Ecto neural progenitor cell (in vitro differentiated cells): ENCODE measurements at places on chromosomes 5 and 9.

DNA sequence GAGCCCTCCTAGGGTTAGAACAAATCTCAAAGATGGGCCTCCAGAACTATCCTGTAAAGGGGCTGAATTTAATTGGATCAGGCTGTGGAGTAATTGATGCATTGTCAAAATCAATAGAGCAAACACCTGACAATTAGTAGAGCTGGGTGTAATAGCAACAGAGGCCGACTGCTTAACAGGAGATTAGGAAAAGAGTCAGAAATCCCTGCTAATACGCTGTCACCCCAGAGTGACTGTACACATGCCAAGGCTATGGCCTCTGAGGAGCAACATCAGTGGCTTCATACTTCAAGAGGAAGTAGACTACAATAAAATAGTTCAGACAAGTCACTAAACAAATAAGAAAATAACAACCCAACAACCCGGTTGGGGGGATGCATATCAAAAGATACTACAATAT is 18.7 kb upstream of the GRPEL2 start:
- no peak for DNase-seq

GRCh38 chr9:127114606-127115005 is 7.8 kb downstream of the ANGPTL2 start:
- no peak for DNase-seq

GRCh38 chr9:81717747-81718077 is 28.4 kb upstream of the TLE1 start:
- DNase-seq = no peak

- no peak for DNase-seq
Measured at GRCh38 chr9:532707-533106, 308.8 kb upstream of the DMRT1 start.

DNA sequence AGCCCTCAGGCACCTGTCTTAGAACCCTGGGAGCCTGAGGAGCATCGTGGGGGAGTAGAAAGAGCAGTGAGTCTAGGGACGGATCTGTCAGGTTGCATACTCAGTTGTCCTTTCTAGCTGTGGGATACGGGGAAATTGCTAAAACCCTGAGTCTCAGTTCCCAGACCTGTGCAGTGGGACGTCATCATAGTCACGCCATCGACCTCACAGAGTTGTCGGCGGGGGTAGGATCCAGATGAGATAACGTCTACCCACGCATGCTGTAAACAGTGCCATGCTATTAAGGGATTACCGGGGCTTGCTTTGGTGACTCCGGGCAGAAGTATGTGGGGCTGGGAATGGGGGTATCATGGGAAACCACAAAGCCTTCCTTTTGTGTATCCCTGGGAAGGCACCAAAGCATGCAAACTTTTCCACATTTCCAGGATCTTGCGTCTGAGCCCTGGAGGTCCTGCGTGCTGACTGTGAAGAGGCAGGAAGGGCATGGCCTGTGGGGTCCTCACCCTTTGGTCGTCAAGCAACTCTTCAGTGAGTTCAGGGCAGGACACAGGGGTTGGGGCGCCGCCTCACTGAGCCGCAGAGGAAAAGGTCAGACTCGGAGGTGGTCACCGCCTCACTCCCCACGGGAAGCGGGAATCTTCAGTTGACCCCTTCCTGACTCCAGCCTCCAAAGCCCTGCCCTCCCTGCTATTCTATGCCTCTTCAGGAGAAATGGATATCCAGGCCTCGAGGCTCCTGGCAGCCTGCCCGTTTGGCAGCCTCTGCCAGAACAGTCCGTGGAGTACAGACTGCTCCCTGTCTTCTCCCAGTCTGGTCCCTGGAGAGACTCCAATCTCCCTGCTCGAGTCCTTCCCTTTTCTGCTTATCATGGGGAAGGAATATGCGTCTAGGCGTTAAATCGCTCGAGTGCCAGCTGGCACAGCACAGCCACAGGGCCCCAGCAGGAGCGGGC is 186.8 kb upstream of the KLF9 start:
- no peak for DNase-seq

DNA sequence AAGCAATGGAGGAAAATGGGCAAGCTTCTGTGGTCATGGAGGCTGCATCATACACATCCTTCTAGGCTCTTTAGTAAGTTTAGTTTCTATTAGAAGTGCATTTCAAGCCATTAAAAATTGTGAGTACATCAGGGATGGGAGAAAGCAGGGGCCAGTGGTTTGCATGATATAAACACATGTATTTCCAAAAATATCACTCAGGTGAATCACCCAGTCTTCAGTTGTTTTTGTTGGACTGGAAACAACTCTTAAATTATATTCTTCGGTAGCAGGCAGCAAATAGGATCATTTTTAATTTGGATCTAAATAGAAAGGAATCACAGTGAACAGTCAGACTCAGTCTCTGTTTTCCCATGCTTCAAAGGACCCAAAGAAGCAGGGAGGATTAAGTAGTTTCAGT is 657.9 kb downstream of the TLR4 start:
- no peak for DNase-seq

- DNase-seq = no peak
Measured at GRCh38 chr5:58674711-58675110, 91.8 kb downstream of the RAB3C start.

DNA sequence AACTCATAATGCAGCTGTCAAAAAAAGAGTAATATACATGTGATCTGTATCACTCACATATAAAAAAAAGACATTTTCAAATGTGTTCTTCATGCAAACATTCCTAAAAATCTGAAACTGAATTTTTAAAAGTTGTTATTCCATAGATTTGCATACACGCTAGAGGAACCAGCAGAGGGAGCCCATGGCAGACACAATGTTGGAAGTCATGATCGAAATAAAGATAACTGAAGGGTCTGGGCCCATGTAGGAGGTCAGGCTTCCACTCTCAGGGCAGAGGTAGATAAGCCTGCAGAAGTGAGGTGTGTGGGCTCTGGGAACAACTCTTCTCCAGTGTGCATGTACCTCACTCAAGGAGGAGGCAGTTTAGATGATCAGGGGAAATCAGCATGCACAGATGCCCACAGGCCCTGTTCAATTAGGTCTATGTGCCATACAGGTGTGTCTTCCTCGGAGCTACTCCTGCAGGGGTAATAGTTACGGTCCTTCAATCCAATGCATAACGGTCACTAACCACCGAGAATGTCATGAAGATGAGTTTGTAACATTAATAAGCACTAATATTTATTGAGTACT is 208.6 kb downstream of the EPB41L4A start:
- DNase-seq = peak; percentile 52

DNA sequence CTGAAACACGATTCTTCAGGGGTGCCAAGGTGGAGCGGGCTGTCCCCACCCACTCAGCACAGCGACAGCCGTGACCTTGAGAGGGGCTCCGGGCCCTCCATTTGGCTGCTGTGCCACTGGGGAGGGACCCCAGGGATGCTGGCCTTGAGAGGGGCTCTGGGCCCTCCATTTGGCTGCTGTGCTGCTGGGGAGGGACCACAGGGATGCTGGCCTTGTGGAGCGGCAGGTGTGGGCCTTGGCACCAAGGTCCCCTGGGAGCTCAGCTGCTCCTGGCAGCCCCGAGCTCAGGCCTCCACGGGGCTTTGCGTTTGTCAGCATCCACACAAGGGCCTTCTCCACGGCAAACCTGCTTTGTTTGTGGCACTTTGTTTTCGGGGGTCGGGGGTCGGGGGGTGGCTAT is 137.6 kb upstream of the LPCAT1 start:
- peak; percentile 34 for DNase-seq

DNA sequence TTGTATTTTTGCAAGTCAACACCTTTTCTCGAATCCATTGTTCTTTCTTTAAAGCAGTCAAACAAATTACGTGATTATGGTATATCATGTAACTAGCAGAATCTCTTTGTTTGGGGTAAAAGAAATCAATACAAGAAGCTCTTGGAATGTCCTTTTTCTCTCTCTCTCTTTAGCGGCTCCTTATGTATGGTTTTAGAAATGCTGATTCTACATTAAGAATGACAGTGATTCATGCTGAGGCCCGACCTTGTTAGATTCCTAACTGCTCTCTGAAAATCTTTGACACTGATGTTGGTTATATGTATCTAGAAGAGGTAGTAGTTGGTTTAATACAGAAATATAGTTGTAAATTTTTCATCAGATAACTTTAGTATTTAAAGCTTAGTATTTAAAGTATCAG is 76.4 kb downstream of the SNX24 start:
- no peak for DNase-seq

GRCh38 chr5:96874631-96875030 is 1.7 kb upstream of the ERAP2 start:
- DNase-seq = no peak

DNA sequence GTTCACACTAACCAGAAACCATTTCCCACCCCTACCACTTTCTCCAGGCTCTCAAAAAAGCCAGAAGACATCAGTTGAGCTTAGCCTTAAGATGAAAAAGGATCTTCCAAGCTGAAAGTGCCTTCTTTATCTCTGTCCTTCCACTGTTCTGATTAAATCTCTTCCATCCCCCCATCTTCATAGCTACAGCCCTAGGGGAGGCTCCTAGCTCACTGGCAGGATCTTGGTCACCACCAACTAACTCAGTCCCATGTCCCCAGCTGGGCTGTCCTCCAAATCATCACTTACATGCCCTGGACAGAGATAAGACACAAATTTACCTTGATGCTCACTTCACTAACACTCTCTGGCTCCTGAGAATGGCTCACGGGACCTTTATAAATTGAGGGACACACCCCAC is 14.3 kb downstream of the LCP2 start:
- no peak for DNase-seq

- DNase-seq = no peak
Measured at GRCh38 chr5:180982008-180982741, 6.5 kb upstream of the BTNL3 start.

DNA sequence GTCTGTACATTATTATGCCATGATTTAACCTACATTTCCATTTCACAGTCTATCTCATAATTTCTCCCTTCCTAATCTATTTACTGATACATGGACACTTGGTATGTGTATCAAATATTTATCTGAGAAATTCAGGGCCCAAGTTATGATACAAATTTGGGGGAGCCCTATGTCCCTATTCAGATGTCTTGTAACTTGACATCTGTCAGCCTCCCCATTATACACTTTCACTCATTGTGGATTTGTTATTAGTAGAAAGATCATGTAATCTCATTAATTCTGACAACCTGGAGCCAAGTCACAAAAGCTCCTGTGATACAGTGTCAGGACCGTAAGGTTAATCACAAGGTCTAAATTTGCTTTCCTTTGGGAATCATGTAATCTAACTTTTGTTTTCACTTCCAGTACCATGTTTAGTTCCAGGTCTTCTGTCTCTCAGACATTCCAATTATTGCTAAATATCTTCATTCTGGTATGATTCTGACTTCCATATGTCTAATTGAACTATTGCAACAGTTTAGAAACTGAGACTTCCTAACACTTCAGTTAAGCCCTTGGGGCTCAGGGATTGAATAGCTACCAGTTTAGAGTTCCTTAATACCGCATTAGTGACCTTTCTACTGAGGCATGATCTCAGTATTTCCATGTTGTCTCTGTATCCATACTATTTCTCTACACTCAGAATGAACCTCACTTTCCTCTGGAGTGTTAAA is 182.9 kb upstream of the NUDT12 start:
- no peak for DNase-seq

- DNase-seq = no peak
Measured at GRCh38 chr5:77176429-77176828, 34.1 kb upstream of the PDE8B start.

DNA sequence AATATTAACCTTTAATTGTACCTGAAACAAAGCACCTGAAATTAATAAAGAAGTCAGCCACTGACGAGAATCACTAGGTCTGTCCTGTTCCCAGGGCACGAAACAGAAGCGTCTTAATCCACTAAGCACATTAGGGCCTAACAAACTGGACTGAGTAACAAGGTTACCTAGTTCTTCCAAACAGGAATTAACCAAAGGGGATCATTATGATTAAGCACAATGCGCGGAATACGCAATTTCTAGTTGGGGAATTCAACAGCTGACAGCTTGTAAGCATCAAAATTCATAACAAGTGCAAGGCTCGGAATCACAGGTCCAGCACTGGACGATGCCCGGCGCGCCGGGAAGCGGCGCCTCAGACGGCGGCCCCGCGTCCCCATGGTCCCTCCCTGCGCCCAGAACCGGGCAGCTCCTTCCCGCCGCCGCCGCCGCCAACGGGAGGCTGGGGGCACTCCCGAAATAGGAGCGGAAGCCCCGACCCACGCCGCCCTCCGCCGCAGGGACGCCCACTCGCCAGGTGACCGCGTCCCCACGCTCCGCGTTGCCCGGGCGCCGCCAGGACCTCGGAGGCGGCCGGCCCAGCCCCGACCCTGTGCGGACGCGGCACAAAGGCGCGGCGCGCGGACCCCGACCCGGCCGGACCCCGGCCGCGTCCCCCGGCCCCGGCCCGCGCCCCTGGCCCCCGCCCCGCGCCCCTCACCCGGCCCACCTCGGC is 898 bp downstream of the CAMSAP1 start:
- DNase-seq = no peak

DNA sequence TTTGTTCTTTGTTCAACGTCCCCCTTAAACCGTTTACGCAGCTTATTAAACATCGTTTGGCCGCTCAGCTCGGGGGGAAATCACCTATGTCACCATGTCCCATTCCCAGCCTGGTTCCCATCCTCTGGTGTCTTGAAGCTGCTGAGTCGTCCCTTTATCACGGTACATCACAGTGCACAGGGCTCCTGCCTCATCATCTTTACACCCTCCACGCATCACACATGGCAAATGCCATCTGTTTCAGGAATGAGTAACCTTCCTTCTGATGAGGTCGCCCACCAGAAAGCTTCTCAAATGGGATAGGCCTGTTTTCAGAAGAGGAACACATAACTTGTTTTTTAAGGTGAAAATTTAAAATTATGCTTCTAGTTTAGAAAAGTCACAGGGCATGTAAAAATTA is 7.9 kb upstream of the LHX6 start:
- DNase-seq = no peak

DNA sequence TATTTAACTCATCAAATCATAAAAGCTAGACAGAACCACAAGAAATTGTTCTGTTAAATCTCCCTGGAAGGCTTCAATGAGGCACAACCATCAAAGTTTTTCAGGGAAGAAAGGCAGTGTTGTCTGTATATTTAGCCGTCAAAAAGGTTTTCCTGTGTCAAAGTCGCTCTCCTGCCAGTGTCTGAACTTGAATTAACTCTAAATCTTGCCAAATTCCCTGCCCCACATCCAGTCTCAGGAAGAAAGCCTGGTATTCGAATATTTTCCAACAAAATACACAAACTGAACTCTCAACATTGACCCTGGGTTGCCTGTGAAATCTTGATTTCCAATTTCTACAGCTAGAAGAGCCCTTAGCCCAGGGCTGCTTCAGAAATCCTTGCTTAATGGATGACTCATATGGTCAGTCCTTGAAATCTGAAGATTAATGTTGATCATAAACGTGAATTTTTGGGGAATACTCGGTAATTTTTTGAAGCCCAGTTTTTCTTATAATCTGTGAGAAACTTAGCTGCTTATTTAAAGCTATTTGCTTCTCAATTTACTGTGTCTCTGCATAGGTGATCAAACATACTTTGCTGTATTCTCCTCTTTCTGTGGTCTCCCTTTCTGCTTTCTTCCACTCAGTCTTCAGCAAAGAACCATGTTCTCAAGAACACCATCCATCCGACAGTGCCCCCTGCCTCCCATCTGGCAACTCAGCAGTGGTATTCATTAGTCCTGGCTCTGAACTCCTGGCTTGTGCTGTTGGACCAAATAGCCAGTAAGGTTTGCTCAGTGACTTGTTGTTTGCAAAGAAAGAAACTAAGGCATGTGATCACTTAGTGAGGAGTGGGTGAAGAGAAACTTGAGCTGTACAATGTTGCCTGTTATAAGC is 58.9 kb downstream of the NREP start:
- DNase-seq = no peak

- no peak for DNase-seq
Measured at GRCh38 chr5:179187681-179188575, 127.8 kb downstream of the ZNF354C start.
